ENCODE measurements at places on chromosomes 2 and 18.

GRCh38 chr2:23745068-23745725 lies 181.7 kb downstream of the ATAD2B start:
- H3K4me3 ChIP-seq = no peak overlapping the region
- H3K27me3 ChIP-seq = no peaks in the 10 kb centered on the region
- no peak for DNase-seq

- H3K4me3 ChIP-seq = no peak overlapping the region
- H3K27ac ChIP-seq = no peak overlapping the region
- H3K4me1 ChIP-seq = no peaks in the 10 kb centered on the region
- no peak for DNase-seq
- H3K36me3 ChIP-seq = no peaks in the 10 kb centered on the region
These were observed 159.6 kb upstream of the LMAN1 start for GRCh38 chr18:59518705-59519104.

- no peaks in the 10 kb centered on the region for H3K27me3 ChIP-seq
- no peaks in the 10 kb centered on the region for H3K4me1 ChIP-seq
- no peak overlapping the region for H3K4me3 ChIP-seq
- no peak overlapping the region for H3K27ac ChIP-seq
- DNase-seq = no peak
- no peaks in the 10 kb centered on the region for H3K36me3 ChIP-seq
These were observed 167.2 kb downstream of the MAP2 start for GRCh38 chr2:209591021-209591420.

DNA sequence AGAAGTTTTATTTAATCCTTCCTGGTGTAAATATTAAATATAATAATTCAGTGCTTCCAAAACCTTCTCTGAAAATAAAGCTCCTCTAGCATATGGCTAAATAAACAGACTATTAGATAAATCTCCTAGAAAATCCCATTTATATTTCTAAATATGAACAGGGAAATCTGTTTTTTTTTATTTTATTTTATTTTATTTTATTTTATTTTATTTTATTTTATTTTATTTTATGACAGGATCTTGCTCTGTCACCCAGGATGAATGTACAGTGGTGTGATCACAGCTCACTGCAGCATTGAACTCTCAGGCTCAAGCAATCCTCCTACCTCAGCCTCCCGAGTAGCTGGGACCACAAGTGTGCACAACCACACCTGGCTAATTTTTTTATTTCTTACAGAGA lies 673.5 kb downstream of the IRS1 start:
- no peak overlapping the region for H3K27ac ChIP-seq
- H3K27me3 ChIP-seq = no peaks in the 10 kb centered on the region

GRCh38 chr2:149055751-149056150 lies 17.3 kb downstream of the LYPD6B start:
- H3K4me1 ChIP-seq = no peaks in the 10 kb centered on the region
- no peak overlapping the region for H3K4me3 ChIP-seq
- H3K27me3 ChIP-seq = no peaks in the 10 kb centered on the region
- no peak overlapping the region for H3K27ac ChIP-seq
- no peak for DNase-seq
- no peaks in the 10 kb centered on the region for H3K36me3 ChIP-seq

DNA sequence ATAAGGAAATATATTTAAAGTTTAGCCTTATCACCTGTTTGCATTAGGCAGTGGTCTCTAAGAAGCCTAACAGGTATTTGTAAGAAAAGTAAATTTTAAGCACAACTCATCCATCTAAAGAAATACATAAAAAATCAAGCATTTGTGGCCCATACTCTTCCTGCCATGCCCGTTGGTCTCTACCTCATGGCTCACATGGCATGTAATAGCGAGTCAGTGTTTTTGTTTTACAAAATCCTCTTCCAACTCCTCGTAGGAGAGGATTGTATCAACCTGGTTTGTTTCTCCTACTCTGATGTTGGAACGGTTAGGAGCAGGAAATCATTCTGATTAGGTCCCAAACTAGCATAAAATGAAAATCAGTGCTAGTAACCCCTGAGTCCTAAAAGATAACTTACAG lies 91.8 kb downstream of the FMNL2 start:
- no peak overlapping the region for H3K4me3 ChIP-seq
- no peaks in the 10 kb centered on the region for H3K4me1 ChIP-seq
- H3K27ac ChIP-seq = no peak overlapping the region
- H3K36me3 ChIP-seq = no peaks in the 10 kb centered on the region
